Activated effector memory CD4-positive, alpha-beta T cell treated with Interleukin-2 at 50 U/mL for 16 hours (primary cell): ENCODE measurements at places on chromosomes 5 and 9.

GRCh38 chr5:177452688-177453638 lies 6.3 kb downstream of the PRR7 start:
- DNase-seq = no peak

DNA sequence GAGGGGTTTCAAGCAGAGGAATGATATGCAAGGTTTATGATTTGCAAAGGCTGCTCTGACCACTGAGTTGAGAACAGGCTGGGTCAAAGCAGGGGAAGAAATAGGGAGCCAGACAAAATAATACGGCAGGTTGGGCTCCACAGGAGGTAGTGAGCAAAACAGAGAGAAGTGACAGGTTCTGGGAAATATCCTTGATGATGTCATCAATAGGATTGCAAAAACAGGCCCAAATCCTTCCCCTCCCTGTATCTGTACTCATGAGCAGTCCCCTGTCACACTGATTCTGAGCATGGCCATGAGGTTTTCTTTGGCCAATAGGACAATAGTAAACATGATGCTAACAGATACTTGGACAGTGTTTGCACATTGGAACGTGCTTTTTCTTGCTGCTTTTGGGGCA lies 471.8 kb upstream of the BRINP1 start:
- DNase-seq = no peak

DNA sequence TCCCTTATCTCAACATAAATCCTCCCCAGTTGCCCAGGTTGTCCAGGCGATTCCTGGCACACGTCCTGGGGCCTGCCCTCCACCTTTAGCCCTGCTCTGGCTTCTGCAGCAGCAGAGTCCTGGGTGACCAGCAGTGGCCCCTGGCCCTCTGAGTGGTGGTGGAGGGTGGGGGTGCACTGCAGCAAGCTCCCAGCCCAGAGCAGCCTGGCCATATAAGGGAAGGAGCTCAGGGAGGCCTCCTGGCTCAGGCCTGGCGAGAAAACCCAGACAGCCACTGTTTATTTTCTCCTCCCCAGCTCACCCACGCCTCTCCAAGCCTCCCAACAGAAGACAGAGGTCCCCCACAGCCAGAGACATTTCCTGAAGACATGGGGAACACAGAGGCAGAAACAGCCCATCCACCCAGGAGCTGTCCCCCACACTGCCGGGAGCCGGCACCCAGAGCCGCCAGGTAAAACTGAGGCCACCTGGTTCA lies 44.7 kb upstream of the IL17B start:
- DNase-seq = no peak

GRCh38 chr5:41747301-41747700 lies 122.9 kb downstream of the OXCT1 start:
- DNase-seq = no peak

GRCh38 chr9:123421186-123421585 lies 65.2 kb downstream of the CRB2 start:
- DNase-seq = no peak

GRCh38 chr9:98168153-98168780 lies 24.2 kb downstream of the CORO2A start:
- no peak for DNase-seq

- no peak for DNase-seq
Measured at GRCh38 chr9:80074439-80074838, 502.7 kb downstream of the TLE4 start.

DNA sequence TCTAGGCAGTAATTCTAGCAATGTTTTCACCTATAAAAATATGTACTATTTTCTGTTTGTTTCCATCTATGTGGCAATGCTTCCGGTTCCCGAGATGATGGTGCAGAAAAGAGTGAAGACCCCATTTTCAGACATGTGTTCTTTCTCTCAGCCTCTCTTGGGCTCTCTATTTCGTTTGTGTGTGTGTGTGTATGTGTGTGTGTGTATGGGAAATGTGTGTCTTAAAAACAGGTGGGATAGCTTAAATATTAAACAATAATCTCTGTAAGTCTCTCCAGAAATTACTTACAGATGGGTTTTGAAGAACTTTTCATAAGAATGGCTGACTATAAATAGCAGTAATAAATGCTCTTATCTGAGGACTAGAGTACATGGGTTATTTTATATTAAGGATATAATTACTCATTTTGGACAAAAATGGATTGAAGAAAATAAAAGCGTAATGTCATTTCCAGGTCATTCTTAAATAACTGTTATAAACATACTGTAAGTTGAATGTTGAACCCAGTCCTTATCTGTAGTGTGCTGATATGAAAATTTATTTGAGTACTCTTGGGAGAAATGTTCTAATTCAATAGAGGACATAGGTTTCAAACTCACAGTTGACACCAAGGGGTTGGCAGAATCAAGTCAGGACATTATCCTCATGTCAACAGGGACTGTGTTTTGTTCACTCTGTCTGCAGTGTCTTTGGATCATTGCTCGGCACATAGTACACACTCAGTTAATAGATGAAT lies 31.1 kb downstream of the PCSK5 start:
- DNase-seq = no peak

DNA sequence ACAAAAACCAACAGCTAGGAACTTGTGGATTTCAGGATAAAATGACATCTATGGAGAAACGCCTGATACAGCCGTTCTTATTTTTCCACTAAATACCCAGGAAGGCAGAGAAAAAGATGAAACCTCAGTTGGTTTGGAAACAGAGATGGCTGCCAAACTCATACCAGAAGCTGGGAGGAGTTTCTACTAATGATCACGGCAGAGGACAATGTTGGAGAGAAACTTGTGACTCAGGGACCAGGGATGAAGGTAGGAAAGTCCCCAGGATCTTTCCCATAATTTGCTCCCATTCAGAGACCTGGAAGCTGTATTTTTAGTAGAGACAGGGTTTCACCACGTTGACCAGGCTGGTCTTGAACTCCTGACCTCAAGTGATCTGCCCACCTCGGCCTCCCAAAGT lies 187.1 kb upstream of the IER5L start:
- no peak for DNase-seq

GRCh38 chr5:43140286-43140685 lies 19.6 kb downstream of the ZNF131 start:
- no peak for DNase-seq

DNA sequence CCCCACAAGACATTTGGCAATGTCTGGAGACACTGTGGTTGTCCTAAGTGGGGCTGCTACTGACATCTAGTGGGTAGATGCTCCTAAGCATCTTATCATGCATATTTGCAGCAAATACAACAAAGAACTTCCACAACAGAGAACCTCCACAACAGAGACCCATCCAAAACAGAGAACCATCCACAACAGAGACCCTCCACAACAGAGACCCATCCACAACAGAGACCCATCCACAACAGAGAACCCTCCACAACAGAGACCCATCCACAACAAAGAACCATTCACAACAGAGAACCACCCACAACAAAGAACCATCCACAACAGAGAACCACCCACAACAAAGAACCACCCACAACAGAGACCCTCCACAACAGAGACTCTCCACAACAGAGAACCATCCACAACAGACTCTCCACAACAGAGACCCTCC lies 32.8 kb downstream of the ARPC5L start:
- DNase-seq = no peak

DNA sequence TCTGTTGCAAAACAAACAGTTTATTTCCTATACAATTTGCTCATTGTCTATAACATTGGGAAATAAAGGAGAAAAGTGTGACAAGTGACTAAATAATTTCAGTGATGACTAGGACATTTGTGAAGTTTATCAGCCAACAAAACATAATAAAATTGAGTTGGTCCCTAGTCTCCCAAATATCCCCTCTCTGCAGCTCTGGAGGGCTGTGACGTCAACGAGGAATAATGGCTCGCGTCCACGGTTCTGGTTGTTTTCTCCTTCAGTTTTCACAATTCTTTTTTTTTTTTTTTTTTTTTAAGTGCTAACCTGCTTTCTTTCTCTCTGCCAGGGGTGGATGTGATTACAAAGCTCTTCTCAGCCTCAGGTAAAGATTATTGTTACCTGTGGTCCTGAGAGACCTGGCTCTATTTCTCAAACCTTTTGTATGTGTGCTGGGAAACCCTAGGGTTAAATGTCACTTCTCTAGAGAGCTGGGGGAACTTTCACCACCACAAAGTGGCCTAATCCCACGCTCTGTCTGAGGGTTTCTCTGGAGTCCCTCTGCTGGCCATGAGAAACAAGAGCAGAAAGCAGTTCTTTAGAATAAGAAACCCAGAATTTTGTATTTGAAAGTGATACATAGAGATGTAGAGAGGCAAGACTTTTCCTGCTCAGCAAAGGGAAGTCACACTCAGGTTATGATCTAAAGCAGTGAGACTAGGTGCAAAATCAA lies 36.2 kb upstream of the ANKRD55 start:
- no peak for DNase-seq

GRCh38 chr5:172503925-172504700 lies 49.8 kb upstream of the SH3PXD2B start:
- DNase-seq = no peak

DNA sequence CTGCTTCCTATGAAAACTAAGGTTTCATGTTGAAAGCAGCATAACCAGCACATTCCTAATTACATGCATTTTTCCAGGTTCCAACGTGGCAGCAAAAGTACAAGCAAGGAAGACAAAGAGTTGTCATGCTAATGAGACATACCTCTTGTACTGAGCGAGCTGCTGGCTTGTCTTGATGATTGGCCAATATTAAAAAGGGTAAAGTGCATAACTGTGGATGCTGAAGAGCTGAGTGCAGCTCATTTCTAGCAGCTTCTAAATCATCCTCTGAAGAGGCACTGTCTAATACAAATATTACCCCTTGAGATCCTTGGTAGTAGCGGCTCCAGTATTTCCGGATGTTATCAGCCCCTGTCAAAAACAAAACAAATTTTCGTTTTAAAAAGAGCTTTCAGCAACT lies 197.3 kb downstream of the ARL15 start:
- DNase-seq = no peak

DNA sequence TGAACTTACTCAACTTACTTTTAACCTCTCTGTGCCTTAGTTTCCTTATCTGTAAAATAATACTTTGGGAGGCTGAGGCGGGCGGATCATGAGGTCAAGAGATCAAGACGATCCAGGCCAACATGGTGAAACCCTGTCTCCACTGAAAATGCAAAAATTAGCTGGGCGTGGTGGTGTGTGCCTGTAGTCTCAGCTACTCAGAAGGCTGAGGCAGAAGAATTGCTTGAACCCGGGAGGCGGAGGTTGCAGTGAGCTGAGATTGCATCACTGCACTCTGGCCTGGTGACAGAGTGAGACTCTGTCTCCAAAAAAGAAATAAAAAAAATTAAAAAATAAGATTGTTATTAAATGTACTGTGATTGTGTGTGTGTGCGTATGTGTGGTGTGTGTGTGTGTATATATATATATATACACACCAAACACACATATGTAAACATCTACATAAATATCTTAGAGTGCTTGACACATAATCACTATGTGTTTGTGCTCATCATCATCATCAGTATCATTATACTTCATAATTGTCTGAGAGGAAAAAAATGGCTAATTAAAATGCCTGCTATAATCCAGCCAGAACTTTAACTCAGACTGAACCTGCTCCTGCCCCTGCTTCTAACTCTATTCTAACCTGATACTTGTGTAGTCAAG lies 312.8 kb downstream of the FER start:
- DNase-seq = no peak

DNA sequence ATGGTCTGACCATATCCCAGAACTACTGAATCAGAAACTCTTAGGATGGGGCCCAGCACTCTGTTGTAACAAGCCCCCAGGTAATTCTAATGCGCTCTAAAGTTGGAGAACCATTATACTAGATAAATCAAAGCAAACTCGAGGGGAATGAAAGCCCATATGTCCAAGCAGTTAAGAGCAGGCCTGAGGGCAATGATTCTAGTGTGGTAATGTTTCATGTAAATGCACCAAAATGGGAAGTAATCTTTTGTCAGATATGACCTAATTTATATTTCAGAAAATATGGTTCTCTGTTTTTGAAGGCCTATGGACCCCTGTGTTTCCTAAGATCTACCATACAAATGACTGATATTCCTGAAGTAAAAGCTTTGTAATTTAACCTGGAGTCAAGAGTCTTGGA lies 108.0 kb upstream of the PTGER4 start:
- DNase-seq = no peak

DNA sequence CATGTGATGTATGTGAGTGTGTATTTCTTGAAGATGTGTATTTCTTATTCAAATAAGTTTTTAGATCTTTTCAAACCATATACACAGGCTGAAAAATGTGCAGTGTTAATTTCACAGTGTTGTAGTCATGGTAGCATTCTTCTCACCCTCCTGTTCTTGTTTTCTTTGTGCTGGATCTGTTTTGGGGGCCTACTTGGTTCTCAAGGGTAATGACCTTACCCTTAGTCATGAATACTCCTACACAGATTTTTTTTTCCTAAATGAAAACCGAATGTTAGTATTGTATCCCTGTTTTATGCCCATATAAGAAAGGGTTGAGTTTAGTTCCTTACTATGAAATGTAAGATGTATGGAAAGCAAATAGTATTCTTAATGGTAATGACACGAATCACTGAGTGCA lies 88.0 kb downstream of the SLC44A1 start:
- DNase-seq = no peak
